Stomach (tissue), 19 donors: ENCODE measurements at places on chromosomes 12 and 14.
A peak's percentile ranks its signal among the peaks of the same experiment; 100 is the strongest.

GRCh38 chr14:52998376-52999015 lies 47.6 kb upstream of the FERMT2 start:
- DNase-seq: peak; percentile 85

- no peak for DNase-seq
Measured at GRCh38 chr12:39587225-39587624, 32.4 kb downstream of the ABCD2 start.

DNA sequence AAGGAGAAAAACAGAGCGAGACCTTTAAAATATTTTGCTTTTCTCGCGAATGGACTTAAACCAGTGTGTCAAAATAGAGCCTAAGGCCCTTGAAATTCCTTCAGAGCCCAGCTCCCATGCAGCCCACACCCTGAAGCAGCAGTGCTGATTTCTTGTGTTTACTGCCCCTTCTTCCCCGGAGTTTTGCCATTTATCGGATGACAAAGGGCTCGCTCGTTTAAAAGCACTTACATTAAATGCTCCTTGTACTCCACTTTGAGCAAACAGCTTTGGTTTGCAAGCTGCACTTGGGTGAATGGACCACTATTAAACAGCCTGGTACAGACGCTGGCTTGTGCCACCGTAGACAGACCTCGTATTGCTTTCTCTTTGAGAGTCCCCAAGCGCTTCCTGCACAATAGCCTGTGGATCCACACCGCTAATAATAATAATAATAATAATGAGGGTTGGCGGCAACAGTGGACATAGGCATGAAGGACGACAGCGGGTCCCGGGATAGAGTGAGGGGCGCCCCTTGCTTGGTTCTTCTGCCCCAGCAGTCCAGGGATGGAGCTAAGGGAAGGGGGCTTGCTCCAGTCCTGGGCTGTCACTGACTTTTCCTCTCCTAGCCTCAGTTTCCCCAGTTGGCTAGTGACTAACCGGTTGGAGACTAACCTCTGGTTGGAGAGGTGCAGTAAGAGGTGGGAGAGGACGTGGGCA lies 6.6 kb downstream of the DLK1 start:
- DNase-seq: no peak

DNA sequence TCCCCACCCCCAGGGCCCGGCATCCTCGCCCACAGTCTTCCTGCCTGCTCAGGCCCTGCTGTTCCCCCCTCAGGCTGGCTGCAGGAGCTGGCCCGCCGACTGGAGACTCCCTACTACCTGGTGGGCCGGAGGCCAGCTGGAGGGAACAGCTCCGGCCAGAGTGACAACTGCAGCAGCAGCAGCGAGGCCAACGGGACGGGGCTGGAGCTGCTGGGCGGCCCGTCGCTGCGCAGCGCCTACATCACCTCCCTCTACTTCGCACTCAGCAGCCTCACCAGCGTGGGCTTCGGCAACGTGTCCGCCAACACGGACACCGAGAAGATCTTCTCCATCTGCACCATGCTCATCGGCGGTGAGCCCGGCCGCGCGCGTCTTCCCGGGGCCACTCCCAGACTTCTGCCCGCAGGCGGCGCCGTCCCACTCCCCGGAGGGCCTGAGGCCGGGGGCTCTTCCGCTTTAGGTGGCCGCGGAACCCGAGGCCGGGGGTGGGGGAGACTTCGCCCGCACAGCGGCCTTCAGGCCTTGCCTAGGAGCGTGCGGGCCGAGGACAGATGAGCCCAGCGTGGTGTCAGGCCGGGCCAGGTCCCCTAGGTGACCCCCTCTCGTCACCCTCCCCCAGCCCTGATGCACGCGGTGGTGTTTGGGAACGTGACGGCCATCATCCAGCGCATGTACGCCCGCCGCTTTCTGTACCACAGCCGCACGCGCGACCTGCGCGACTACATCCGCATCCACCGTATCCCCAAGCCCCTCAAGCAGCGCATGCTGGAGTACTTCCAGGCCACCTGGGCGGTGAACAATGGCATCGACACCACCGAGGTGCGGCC lies 10.2 kb downstream of the KCNH3 start:
- DNase-seq: peak; percentile 77

DNA sequence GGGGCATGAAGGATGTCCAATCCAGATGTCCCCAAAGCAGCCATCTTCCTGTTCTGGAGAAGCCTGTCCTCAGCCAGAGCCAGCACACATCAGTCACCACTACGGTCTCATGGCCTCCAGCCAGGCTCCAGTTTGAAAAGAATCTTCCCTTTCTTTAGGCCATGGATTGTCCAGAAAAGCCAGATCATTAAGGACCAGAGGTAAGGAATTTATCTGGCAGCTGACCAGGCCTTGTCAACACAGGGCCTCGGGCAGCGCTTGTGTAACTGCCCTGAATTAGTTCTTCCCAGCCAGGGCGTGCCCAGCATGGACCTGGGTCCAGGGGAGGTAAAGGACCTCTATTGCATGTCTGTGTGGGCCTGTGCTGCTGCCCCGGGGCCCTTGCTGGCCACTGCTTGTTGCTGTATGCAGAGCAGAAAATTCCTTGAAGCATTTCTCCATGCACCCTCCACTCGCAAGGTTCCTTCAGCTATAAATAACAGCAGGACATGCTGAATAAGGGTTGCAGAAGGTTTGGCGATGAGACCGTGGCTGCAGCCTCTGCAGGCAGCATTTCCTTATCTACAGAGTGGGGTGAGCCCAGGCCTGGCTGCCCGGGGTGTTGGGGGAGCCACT lies 21.7 kb upstream of the VPS37B start:
- peak; percentile 78 for DNase-seq

DNA sequence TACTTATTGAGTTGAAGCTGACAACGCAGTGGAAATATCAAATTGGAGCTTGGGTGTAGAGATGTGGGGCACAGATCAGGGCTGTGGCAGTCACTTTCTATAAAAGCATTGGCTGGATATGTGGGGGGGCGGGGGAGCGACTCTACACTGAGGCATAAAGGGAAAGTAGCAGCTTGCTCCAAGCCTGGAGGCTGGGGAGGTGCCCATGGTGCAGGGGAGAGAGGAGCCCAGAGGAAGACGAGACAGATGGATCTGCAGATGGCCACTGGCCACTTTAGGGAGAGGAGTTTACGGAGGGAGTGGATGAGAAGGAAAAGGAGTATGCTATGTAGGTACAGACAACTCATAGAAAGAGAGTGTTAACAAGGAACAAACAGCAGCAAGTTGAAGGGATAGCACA lies 13.5 kb upstream of the NGB start:
- DNase-seq: no peak

- DNase-seq: no peak
Measured at GRCh38 chr12:54959291-54960018, 25.1 kb downstream of the TESPA1 start.

GRCh38 chr12:6322352-6322751 lies 11.9 kb downstream of the PLEKHG6 start:
- no peak for DNase-seq

GRCh38 chr14:65432361-65432948 lies 19.9 kb downstream of the FUT8 start:
- no peak for DNase-seq

DNA sequence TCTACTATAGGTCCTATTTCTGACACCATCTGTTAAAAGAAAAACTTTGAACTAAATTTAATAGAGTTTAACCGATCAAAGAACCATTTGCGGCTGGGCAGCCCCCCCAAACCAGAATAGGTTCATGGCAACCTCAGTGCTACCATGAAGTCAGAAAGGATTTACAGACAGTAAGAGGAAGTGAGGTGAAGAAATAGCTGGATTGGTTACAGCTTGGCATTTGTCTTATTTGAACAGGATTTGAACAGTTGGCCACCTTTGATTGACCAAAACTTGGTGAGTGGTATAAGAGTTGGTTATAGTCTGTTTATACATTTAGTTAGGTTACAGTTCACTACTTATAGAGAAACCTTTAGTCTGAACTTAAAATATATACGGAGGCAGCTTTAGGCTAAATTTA lies 88.9 kb downstream of the TXNDC16 start:
- no peak for DNase-seq

DNA sequence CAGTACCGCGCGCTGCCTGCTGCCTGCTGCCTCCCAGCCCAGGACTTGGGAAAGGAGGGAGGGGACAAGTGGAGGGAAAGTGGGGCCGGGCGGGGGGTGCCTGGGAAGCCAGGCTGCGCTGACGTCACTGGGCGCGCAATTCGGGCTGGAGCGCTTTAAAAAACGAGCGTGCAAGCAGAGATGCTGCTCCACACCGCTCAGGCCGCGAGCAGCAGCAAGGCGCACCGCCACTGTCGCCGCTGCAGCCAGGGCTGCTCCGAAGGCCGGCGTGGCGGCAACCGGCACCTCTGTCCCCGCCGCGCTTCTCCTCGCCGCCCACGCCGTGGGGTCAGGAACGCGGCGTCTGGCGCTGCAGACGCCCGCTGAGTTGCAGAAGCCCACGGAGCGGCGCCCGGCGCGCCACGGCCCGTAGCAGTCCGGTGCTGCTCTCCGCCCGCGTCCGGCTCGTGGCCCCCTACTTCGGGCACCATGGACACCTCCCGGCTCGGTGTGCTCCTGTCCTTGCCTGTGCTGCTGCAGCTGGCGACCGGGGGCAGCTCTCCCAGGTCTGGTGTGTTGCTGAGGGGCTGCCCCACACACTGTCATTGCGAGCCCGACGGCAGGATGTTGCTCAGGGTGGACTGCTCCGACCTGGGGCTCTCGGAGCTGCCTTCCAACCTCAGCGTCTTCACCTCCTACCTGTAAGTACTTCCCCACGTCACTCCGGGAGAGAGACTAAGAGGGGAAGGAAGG lies at the start of gene LGR5:
LGR5 (plus strand) TSS at position 186 of the 732 bp plus-strand sequence; CDS start at position 469, 283 bp downstream.
- peak; percentile 89 for DNase-seq

- DNase-seq: no peak
Measured at GRCh38 chr14:104804481-104805325, 3.8 kb downstream of the ZBTB42 start.

- no peak for DNase-seq
Measured at GRCh38 chr14:104585966-104586697, 6.6 kb downstream of the C14orf180 start.

DNA sequence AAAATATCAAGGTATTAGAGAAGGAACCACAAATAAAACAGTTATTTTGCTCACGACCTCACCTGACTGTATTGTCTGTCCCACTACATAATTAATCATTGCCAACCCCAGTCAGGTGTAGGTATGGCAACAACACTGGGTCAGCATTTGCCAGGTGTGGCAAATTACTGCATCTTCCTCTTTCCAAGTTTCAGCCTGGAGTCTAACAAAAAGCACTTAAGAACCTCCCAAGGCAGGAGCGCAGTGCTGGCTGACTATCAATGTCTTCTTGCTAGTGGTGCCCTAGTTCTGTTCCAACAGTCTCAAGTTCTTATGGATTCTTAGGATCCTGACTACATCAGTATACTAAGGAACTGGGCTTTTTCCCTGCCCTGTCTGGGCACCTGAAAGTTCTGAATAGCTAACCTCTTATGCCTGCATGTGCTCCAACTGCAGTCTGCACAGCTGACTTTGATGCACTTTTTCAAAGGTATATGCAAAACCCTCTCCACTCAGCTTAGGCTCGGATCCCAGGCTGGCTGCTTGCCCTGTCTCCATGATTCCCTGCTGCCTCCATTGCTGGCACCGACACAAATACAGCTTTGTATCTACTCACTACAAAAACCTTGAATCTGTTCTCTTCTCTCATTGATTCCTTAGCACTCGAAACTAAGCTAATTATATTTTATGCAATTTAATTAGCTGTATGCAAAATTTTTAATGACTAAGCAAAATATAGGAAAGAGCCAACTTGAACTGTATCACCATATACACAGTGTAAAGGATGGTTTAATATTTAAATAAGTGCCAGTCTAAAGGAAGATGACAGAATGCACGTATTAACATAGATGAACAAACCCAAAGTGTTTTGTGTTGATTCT lies 113.3 kb downstream of the PRKD1 start:
- DNase-seq: peak; percentile 79

DNA sequence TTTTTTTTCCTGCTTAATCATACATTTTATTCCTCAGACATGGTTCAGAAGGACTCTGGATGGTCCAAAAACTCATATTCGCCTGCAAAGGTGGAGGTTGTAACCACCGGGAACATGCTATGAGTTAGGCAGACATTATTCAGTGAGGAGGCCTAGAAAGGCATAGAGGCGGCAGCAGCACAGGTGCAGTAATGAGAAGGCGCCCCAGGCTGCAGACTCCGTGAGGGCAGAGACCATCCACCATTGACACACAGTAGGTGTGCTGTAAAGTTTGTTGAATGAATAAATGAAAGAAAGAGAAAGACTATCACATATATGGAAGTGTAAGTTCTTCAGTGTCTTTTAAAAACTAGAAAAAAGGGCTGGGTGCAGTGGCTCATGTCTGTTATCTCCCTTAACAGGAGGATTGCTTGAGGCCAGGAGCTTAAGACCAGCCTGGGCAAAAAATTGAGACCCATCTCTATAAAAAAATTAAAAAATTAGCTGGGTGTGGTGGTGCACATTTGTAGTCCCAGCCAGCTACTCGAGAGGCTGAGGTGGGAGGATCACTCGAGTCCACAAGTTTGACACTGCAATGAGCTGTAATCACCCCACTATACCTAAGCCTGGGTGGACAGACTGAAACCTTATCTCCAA lies 34.5 kb upstream of the PTGR2 start:
- DNase-seq: no peak

DNA sequence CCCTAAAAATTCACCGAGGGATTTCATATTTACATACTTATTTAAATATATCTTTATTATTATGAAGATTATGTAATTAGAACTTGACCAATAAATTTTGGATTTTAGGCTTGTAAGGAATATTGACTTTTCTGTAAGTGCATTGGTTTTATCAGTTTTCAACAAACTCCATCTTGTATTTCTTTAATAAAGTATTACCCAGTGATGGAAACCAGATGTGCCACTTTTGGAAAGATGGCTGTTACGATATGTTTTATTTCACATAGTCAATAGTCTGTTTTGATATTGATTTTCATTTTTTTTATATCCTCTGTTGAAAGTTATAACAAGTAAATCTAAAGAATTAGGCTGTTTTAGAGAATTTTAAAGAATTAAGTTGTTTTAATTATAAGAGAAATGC lies 1.8 kb downstream of the MON2 start:
- DNase-seq: peak; percentile 11

DNA sequence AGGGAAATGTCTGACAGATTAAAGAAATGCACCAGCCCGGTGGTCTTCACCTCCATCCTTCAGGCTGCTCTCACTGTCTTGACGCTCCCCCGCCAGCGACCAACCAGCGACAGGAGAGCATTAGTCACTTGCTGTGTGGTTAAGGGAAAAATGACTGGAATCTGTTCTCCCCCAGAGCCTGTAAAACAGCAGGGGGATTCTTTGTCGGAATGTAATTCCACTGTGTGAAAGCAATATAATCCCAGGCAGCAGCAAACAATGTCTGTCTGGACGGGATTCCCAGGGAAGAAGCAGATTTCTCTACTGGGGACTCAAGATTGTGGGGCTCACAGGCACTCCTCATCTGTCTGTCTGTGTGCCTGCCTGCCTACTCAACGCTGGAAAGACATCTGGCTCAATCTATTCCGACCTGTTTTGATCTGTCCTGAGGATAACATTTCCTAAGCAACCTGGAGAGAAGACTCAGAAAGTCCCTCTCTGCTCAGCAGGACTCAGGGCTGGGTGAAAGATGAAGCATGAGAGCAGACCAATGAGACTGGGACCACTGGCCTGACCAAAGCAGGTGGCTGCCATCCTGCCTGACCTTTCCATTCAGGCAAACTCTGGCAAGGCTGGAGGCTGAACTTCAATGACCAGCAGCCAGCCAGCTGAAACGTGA lies 54.6 kb downstream of the NUAK1 start:
- DNase-seq: peak; percentile 37
